Stimulated activated memory B cell treated with anti-CD40 and anti-IgM and Interleukin-4, amounts not matched to agents 10 μg/mL and 1 μg/mL and 100 μg/mL, for 72 hours (primary cell): ENCODE measurements at places on chromosomes 7 and 10.

DNA sequence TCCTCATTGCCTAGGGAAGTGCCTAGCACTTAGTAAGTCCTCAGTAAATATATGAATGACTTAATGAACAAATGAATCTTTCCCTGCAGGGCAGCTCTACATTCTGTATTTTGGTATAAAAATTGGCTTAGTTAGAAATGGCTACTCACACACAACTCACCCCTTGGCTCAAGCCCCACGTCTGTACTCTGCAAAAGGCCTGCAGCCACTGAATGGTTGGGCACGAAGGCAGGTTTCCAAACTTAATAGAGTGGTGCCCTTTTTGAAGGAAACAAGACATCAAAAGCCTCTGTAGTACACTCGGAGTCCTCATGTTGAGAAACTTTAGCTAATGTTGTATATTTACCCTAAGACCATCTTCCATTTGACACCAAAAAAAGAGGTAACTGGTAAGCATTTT lies 36.6 kb downstream of the CRHR2 start:
- ATAC-seq: no peak

DNA sequence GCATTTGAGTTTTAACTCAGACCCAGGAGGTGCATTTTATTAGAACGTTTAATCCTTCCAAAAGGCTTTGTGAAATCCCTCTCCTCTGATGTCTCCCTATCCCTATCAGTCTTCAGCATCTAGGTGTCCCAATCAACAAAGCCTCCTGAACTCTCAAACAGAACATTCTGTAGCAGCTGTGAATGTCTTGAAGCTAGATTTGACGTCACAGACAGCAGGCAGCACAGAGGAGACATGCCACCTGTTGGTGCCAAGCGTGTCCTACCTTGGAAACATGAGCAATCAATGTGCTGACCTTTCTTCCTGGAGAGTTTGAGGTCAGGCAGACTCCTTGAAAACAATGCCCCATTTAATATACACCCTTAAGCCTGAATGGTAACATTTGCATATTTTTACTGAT lies 125.5 kb downstream of the RNLS start:
- no peak for ATAC-seq

- peak; percentile 9 for ATAC-seq
These were observed 30.7 kb downstream of the DUSP5 start for GRCh38 chr10:110528224-110528996.

DNA sequence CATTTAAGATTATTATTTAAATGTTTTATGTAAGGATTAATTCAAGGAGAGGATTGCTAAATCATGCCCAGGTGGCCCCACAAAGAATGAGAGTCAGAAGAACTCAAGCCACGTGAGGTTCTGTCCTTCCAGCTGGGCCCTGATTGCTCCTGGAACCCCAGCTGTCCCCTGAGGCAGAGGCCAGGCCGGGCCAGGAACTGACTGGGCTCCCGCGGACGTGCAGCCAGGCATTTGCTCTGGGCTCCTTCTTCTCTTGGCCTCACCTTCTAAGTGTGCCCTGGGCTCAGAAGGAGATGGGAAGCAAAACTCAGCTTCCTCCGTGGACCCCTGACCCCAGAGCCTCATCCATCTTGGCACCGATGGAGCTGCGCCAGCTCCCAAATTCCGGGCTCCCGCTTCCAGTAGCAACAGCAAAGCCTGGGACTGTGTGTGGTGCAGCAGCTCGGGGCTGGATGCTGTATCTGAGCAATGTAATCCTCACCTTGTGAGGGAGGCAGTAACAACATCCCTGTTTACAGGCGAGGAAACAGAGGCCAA lies 250.6 kb upstream of the PPP2R2D start:
- no peak for ATAC-seq

GRCh38 chr10:117165538-117166417 lies 27.7 kb upstream of the VAX1 start:
- no peak for ATAC-seq

DNA sequence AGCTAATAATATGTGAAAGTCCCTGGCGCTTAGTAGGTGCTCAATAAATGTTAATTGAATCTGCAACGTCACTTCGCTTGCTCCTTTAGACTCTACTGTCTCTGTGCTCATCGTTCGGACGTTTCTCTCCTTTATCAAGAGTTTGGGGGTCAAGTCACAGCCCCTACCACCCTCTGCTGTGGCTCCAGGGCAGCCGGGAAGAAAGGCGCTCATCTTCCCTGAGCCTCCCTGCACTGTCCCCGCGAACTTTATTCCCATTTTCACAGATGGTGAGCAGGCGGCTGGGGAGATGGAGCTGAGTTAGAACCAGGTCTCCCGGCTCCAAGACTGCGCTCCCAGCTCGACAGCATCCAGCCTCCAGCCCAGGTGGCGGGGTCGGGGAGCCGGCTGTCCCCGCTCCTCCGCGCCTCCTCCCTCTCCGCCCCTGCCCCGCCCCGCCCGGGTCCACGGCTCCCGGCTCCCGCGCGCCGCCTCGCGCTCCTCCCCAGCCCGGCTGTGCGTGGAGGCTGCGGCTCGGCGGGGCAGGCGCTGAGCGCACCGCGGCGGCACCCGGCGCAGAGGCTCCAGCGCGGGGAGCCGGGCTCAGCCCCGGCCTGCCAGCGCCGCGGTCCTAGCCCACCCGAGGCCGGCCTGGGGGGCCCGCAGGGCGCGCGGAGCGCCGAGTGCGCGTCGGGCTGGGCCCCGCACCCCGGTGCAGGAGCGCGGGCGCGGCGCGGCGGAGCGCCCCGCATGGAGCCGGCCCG lies at the start of gene CLEC2L:
CLEC2L (plus strand) TSS at position 487 of the 743 bp plus-strand sequence; CDS start at position 730, 243 bp downstream.
- ATAC-seq: peak; percentile 38

DNA sequence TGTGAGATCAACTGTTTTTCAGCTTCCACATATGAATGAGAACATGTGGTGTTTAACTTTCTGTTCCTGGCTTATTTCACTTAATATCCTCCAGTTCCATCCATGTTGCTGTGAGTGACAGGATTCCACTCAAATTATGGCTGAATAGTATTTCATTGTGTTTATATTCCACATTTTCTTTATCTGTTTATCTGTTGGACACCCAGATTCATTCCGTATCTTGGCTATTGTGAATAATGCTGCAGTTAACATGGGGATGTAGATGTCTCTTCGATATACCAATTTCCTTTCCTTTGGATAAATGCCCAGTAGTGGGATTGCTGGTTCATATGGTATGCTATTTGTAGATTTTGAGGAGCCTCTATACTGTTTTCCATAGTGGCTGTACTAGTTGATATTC lies 47.9 kb downstream of the GALNT11 start:
- ATAC-seq: no peak

DNA sequence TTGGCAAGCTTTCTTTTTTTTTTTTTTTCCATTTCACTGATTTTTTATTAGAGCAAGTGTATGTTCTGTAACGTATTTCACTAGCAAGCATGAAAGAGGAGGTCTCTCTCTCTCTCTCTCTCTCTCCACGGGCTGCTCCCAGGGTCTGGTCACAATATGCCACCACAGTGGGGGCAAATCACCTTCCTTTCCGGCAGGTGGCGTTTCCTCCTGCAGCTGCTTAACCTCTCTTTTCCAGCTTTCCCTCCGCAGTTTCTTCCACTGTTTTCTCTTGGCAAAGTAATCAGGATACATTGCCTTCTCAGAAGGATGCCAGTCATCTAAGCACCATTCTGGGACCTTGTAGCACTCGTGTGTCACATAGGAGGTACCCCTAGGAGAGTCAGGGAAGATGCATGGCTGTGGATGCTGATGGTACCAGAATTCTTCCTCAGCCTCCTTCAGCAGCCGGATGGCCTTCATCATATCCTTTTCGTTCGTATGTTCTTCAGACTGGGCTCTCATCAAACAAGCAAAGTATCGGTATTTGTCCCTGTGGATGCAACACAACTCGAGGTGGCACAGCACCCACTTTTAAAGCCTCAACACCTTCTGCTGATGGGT lies 197.3 kb upstream of the PODXL start:
- ATAC-seq: no peak

DNA sequence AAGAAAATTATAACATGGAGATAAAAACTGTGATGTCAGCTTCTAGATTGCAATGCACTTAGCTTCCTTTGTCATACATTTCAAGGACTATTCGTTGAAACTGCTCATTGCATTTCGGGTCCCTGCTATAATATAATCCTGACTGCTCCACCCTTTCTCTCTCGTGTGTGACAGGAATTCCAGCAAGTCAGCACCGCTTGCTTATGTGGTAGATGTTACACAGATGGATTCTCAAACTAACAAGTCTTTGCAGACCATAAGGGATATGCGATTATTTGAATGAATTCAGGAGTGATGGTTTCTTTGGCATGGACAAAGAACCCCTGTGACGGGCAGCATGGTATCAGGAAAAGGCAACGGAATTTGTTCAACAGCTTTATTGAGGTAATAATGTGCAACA lies 184.0 kb downstream of the GRID1 start:
- ATAC-seq: no peak

GRCh38 chr10:48670978-48671913 lies 13.4 kb upstream of the WDFY4 start:
- peak; percentile 86 for ATAC-seq

- no peak for ATAC-seq
These were observed 38.9 kb upstream of the XPNPEP1 start for GRCh38 chr10:109962247-109962646.

DNA sequence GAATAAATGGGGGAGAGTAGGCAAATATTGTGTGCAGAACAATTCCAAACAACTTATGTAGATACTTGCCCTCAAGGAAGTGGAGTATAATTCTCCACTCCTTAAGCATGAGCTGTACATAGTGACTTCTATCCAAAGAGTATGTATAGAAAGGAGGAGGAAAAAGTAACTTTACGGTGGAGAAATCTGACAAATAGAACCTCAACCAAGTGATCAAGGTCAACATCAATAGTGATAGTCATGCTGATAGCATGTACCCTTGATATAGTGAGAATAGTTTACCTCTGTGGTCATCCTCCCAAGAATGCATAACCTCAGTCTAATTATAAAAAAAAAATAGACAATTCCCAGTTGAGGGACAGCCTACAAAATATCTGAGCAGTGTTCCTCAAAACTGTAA lies 89.1 kb upstream of the NANOS1 start:
- ATAC-seq: no peak

DNA sequence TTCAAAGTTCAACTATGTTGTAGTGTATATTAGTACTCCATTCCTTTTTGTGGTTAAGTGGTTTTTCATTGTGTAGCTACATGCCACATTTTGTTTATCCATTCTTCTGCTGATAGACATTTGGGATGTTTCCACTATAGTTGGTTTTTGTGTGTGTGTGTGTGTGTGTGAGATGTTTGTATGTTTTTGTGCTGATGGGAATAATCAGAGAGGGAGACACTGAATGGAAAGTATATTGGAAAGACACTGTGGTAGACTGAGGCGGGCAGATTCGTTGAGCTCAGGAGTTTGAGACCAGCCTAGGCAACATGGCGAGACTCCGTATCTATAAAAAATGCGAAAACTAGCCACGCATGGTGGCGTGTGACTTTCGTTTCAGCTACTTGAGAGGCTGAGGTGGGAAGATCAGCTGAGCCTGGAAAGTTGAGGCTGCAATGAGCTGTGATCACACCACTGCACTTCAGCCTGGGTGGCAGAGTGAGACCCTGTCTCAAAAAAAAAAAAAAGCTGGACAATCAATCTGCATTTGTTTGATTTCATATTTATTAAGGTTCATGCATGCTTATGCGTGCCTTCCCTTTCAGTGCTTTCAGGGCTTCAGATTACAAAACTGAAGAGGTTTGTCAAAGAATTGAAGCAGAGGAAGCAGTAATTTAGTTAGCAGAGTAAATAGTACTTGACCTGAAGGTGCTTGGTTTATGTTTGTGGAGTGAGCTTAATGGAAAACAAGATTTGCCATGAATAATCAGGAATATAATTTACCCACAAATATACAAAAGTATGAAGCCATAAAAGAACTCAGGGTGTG lies 14.7 kb downstream of the SEC24C start:
- ATAC-seq: no peak

GRCh38 chr10:104472957-104473745 lies 119.5 kb downstream of the CFAP58 start:
- no peak for ATAC-seq

- ATAC-seq: peak; percentile 66
These were observed 41.6 kb upstream of the FHIP2A start for GRCh38 chr10:114779803-114780576.

DNA sequence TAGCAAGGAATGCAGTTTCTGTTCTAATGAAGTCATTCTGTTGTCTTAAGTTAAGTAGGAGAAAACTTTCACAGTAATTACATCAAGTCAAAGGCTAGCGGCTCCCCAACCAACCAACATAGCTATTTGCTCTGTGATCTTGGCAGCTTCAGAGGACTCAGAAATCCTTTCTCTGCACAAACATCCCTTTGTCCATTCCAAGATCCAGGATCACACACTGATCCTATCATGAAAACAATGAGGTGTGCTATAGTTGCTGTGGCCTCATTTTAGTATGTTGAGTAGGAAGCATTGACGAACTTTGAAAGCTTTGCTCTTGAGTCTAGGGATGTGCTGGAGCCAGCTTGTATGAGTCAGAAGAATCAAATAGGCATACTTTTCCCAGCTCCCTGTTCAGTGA lies 218.2 kb upstream of the PRSS58 start:
- no peak for ATAC-seq

DNA sequence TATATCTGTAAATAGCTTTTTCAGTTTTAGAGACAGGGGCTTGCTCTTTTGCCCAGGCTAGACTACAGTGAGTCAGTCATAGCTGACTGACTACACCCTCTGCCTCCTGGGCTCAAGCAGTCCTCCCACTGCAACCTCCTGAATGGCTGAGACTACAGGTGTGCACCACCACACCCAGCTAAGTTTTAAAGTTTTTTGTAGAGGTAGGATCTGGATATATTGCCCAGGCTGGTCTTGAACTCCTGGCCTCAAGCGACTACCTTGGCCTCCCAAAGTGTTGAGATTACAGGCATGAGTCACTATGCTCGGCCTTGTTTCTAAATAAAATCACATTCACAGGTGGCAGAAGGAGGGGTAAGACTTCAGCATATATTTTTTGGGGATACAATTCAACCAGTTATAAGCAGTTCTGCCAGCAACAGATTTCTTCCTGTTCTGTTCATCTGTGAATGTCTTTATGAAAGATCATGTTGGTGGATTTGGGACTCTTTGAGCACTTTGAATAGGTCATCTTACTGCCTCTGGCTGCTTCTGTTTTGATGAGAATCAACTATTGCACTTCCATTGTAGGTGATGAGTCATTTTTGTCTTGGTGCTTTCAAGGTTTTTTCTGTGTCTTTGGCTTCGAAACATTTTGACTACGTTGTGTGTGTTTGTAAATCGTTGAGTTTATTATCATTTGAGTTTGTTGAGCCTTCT lies 15.7 kb downstream of the RBM33 start:
- peak; percentile 66 for ATAC-seq
